NCI-H1694 treated with DMSO at 0.1 percent for 48 hours (cell line): ENCODE measurements at places on chromosomes 2 and 18.

- DNase-seq = peak; percentile 86
Observed at GRCh38 chr2:200713003-200713703, 98.6 kb upstream of the BZW1 start.

DNA sequence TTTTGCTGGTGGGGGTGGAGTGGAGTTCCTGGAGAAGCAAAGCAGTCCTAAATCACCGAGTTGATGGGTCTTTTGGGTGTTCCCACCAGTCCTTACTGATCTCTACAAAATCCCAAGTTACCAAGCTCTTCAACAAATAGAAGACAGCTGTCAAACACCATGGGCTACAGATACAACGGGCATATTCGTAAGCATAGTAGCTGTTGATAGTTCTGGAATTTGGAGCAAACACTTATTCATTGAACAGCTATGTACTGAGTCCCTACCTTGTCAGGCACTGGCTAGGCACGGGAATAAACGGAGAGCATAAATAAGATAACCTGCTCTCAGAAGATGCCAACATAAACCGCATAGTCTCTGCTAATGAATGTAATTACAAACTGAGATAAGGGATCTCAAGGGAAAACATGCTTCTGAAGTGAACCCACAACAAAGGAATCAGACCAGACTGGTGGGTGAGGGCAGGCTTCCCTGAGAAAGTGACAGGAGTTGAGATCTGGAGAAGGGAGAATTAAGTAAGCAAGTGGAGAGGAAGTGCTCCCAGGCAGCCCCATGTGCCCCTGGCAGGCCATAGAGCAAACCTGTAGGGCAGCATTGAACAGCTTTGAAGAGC is 947 bp upstream of the ANKRD44 start:
- no peak for DNase-seq

DNA sequence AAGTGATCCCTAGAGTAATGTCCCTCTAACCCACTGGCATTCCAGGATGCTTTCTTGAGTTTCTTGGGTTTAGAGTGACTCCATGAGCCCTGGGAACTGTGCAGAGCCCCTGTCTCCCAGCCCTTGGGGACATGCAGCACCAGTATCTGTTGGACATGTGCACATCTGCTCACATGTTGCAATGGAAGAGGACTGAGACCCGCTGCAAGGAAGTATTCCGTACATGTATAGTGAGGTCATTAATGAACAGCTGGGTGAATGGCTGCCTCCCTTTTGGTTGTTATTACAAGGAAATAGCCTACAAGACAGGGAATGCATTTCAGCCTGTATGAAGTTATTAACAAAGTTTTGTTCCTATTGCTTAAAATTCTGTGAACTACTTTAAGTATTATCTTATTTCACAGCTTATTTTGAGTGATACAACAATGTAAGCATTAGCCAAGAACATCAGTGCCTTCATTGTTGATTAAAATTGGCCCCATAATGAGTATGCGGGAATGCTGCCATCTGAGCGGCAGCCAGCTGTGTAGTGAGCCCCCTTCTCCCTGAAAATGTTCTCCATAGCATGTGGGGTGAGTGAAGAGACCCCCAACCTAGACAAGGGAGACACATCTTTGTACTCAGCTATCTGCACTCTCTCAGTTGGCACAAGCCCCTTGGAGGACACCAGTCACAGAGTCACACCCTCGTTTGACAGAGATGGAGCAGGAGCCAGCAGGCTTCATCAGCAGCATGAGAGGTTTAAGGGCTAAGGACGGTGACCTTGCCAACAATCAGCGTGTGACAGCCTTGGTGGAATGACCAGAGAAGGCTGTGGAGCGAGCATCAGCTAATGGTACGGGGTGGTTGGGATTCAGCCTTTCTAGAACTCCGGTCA is 87.4 kb downstream of the FAM210A start:
- no peak for DNase-seq

DNA sequence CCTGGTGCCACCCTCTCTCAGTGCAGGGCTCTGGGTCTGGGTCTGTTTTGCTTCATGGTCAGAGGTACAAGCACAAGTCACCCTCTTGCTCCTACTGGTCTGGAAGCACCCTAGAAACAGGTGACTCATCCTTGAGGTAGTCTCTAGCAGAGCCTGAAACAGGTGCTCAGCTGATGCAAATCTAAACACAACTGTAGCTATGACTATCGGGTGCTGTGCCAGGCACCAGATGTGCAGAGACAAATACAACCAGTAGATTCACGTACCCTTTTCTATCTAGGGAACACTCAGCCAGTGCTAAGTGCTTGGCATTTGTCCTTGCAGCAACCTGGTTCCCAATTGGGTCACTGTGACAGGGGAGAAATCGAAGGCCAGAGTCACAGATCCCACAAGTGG is 140.9 kb upstream of the MYCN start:
- no peak for DNase-seq

DNA sequence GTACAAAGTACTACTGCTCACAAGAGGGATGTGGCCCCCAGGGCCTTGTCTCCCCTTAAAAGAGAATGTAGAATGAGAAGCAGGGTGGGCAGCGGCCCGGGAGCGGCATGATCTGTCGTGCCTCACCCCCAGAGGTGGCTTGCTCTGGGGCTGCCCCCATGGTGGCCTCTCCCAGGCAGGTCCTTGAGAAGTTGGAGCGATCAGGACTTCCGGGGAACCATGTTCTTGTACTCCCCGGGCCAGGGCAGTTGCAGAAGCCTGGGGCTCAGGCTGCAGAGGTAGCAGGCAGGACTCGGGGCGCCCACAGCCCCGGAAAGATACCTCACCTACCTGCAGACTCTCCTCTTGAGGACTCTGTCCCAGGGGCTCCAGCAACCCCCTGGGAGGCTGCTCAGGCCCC is 62.6 kb downstream of the CYP26B1 start:
- no peak for DNase-seq

- no peak for DNase-seq
Observed at GRCh38 chr2:151083856-151084795, 177.5 kb downstream of the RBM43 start.

DNA sequence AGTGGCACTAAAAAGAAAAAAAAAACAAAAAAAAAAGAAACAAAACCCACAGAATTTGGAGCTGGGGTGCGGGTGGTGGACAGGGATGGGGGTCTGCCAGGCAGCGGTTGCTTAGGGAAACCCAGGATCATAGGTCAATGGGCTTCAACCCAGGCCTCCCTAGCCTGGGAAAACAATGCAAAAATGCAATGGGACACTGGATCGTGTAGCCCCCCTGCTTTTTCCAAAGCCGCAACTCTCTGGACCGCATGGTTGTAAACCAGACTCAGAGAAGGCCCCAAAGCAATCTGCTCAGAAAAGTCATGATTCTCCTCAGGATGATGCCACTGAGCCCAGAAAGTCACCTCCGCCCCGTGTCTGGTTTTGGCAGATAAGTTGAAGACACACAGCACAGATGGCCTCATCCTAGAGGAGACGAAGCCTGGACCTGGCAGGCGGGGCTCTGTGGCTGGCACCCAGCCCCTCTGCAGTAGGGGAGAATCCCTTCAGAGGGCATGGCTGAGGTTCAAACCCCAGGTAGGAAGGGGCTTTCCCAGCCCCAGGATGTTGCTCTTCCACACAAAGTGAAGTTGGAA is 5.1 kb downstream of the DLX2 start:
- peak; percentile 68 for DNase-seq

- DNase-seq = no peak
Observed at GRCh38 chr2:44330801-44331200, 30.5 kb downstream of the PREPL start.

DNA sequence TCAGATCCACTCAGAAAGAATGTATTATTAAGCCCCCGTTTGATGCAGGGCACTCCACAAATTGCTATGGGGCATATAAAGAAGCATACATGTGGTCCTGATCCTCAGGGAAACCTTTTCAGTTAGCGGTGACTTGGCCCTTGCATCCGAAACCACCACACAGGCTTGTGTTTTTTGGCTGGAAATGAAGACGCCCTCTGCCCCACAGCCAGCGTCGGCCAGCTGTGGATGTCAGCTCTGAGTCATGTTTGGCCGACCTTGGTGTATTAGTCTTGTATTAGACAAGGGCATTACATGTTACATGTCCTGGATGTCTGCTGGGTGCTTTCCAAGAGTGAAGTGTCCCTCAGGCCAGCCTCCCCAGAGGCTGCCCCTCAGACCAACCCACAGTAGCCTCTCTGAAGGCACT is 107.6 kb upstream of the MAP3K20 start:
- DNase-seq = no peak
